ENCODE measurements at places on chromosomes 6 and 20. TPM values are rescaled to one million over a fixed set of nuclear protein-coding genes. Genes with fewer than 3 reads are reported as not detected.

DNA sequence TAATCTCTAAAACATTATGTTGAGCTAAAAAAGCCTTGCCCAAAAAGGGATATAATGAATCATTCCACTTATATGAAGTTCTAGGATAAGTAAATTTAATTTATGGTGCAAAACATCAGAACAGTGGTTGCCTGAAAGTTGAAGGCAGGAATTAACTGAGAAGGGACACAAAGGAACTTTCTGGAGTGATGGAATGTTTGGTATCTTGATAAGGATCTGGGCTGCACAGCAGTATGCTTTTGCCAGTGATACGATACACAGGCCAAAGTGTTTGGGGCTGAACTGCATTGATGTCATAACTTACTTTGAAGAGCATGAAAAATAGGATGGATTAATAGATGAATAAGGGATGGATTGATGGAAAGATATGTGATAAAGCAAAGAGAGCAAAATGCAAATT lies 146.1 kb upstream of the LRFN2 start:
- DNase-seq: no peak

DNA sequence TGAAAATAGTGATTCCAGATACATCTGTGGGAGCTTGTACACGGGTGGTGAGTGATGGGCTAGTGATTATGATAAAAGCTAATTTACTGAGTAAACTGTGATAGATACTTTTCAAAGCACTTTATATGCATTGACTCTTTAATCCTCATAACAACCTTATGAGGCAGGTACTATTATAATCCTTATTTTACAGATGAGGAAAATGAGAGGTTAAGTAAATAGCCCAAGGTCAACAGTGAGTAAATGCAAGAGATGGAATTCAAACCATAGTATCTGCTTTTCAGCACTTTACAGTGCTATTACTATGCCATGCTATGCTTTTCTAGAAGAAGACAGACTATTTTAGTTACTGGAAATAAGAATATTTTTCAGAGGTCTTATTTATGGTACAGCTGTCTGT lies 320.9 kb upstream of the CITED2 start:
- no peak for DNase-seq

The ZBTB46 gene
- total RNA-seq: 12.9 TPM

- no peak for DNase-seq
These were observed 17.5 kb downstream of the VAPB start for GRCh38 chr20:58406422-58407001.

DNA sequence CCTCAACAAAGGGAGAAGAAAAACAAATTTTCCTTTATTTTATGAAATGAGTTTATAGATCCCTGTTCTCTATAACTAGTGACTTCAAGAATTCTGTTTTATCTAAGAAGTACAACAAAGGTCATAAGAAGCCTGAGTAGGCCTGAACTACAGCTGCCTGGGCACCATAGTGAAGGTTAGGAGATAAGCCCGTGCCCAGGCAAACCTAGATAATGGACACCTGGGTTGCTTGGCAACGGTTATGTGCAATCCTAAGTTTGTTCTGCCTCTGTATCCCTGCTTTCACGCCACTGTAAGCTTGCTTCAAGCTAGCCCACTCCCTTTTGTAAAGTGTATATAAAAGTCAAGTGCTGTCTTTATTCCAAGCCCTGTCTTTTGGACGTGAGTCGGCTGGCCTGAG lies 23.2 kb downstream of the SCGN start:
- no peak for DNase-seq

DNA sequence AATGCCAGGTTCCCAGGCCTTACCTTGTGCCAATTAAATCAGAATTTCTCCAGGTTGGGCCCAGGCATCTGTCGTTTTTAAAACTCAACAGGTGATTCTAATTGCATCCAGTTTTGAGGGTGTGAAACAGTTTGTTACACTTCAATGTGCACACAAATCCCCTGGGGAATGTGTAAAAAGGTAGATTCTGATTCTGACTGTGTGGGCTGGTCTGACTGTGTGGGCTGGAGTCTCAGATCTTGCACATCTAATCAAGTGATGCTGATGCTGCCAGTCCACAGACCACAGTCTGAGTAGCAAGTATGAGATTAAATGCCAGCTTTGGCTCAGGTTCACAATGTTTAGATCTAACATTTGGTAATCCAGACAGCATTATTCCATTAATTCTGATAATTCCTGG lies 12.5 kb upstream of the ETV7 start:
- DNase-seq: no peak

- DNase-seq: no peak
These were observed 4.0 kb downstream of the ZBTB2 start for GRCh38 chr6:151387175-151387970.

DNA sequence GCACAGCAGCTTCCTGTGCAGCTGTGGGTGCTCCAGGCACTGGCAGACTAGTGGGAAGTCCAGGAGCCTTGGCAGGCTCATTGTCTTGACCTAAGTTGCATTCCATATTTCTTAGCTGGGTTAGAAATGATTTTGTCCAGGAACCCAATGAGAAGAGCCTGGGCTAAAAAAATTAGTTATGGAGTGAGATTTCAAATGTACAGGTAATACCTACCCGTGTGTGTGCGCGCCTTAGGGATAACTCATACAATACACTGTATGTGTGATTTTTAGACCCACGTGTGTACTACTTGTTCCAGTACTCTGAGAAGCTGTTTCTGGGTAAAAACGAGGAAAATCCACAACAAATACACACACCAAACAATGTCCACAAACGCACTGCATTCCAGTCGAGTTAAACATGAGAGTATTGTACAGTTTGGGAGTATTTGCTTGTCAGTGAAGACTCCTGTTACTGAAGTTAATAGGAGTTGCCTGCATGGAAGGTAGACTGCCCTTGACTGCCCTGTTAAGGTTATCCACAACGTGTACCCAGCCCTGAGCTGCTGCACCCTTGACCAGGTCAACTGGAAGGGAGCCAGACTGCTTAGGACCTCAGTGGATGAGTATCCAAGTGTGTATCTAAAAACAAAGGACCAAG lies 1.4 kb downstream of the PAQR8 start:
- no peak for DNase-seq

The CYP39A1 gene
- 3.6 TPM for total RNA-seq

The CYP24A1 gene
- not detected for total RNA-seq

The PDYN gene
- total RNA-seq: not detected

DNA sequence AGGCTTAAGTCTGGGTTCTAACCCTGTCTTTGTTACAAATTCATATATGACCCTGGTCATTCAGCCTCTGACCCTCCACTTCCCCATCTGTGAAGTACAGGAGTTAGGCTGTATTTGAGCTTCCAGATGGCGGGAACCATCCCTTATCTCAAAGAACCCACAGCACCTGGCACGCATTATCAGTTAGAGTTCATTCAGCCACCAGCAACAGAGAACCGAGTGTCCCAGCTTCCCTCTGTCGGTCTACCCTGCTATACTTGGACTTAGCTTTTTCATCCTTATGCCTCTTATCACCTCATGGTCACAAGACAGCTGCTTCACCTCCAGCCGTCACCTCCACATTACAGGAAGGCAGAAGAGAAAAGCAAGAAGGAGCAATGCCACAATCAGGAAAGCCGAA lies 147.8 kb downstream of the EYA2 start:
- no peak for DNase-seq

GRCh38 chr6:136169394-136170148 lies 80.5 kb downstream of the MTFR2 start:
- DNase-seq: no peak

DNA sequence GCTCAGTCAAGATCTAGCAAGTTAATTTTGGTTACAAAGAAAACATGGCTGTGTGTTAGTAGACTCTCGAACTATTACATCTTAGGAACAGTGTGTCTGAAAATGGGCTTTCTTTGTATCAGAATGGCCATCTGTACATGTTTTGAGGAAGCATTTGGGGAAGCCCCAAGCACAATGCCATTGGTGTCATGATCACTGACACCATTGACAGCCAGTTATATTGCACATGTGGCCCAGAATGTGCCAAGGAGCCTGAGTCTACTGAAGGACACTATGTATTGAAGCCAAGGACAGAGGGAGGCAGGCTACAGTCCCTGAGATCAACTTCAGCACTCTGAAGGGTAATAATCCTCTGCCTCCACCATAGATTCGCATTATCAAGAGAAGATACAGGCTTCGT lies 12.6 kb upstream of the FAM50B start:
- no peak for DNase-seq

DNA sequence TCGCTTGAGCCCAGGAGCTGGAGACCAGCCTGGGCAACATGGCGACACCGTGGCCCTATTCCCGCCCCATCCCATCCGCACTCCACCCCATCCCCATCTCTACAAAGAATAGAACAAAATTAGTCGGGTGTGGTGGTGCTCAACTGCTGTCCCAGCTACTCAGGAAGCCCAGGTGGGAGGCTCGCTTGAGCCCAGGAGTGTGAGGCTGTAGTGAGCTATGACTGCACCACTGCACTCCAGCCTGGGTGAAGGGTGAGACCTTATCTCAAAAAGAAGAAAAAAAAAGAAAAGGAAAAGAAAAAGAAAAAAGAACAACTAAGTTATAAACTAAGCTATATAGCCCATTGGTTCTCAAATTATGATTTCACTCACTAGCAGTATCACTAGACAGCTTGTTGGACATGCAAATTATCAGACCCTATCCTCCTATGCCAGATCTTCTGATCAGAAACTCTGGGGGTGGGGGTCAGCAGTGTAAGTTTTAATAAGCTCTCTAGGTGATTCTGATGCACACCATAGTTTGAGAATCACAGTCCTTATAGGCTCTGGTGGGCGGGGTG lies 491 bp upstream of the ITCH start:
- DNase-seq: no peak
